ENCODE measurements at places on chromosomes 13 and 19.
A peak's percentile ranks its signal among the peaks of the same experiment; 100 is the strongest.

DNA sequence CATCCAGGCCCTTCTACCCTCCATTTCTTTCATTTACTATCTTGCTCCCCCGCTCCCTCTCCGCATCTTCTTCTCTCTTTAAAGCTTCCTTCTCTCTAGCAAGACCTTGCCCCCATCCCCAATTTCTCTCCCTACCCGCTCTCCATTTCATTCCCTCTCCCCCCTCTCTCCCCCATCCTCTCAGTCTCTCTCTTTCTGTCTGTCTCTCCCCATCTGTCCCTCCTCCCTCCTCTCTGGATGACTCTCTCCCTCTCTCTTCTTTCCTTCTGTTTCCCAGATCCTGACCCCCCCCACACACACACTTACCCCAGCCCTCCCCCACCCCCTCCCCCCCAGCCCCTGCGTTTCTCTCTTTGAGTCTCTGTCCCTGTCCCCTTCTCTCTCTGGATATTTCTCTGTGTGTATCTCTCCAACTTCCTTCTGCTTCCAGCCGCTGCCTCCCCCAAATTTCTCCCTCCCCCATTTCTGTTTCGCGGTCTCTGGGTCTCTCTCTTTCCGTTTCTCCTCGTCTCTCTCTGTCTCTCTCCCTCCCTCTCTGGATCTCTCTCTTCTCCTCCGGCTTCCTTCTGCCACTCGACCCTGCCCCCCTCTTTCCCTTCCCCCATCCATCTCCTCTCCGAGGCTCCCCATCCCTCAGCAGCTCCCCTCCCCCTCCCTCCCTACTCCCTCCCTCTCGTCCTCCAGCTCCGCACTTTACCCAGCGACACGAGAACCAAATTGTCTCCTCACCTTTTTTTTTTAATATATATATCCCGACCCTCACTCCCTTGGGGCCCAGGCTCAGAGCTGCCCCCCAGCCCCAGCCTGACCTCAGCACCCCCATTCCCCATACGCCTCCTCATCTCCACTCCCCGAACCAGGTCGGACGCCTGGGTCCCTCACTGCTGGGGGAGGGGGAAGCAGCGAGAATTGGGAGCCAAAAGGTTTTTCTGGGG is 3.6 kb upstream of the CACNG8 start:
- DNase-seq, result no peak

DNA sequence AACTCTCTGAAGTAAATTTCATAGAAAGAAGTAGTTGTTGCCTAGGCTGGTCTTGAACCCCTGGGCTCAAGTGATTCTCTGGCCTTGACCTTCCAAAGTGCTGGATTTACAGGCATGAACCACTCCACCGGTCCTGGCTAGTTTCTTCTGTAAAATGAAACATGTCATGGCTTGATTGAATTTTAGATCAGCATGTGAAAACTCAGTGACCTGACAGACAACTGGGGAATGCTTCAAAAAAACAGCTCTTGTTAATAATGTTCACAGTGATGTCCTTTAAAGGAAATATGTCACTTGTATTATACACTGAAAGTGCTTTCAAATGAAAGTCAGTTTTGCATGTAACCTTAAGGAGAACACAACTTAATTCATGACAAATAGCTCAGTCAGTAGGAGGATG is 118.2 kb downstream of the KLF5 start:
- DNase-seq, result no peak

DNA sequence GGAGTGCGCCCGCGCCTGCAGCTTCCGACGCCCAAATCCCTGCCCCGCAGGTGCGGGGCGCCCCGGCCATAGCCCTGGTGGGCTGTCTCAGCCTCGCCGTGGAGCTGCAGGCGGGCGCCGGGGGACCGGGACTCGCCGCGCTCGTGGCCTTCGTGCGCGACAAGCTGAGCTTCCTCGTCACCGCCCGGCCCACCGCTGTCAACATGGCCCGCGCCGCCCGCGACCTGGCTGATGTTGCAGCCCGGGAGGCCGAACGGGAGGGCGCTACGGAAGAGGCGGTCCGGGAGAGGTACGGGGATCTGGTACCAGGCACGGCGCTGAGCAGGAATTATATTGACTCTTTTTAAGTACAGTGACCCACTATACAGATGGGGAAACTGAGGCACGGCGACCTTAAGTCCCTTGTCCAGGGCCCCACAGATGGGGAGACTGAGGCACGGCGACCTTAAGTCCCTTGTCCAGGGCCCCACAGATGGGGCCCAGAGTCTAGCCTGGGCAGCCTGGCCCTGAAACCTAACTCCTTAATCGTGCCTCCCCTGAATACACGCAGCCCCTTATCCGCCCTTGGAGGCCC is 586 bp downstream of the MRI1 start:
- DNase-seq, result peak; percentile 62

GRCh38 chr19:51146751-51147150 is 4.7 kb downstream of the SIGLEC7 start:
- no peak for DNase-seq

DNA sequence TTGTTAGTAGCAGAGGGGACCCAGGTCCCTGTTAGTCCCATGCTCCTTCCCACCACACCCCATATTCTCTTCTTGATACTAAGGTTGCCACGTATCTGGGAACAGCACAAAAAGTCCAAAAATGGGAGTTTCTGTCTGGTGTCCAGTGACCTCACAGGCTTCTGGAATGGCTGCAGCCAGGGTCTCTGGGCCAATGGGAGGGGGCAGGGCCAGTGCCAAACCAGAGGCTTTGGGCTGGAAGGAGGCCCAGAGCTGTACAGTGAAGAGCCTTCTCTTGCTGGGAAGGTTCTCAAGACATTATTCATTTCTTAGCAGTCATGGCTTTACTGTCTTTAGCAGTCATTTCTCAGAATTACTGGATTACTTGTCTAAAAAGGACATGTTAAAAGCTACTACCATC is 119.2 kb downstream of the FRY start:
- DNase-seq, result no peak

GRCh38 chr19:2528675-2529101 is 52.8 kb downstream of the GADD45B start:
- DNase-seq, result peak; percentile 57

GRCh38 chr19:37947778-37948177 is 40.8 kb downstream of the SIPA1L3 start:
- DNase-seq, result no peak

- DNase-seq, result no peak
Observed at GRCh38 chr19:17359905-17360800, 17.0 kb downstream of the PLVAP start.

All from DMS53 (cell line).